CD8-positive, alpha-beta T cell (primary cell): ENCODE measurements at places on chromosomes 5 and 9.

- no peak for DNase-seq
Measured at GRCh38 chr5:33657804-33658440, 217.2 kb downstream of the TARS1 start.

DNA sequence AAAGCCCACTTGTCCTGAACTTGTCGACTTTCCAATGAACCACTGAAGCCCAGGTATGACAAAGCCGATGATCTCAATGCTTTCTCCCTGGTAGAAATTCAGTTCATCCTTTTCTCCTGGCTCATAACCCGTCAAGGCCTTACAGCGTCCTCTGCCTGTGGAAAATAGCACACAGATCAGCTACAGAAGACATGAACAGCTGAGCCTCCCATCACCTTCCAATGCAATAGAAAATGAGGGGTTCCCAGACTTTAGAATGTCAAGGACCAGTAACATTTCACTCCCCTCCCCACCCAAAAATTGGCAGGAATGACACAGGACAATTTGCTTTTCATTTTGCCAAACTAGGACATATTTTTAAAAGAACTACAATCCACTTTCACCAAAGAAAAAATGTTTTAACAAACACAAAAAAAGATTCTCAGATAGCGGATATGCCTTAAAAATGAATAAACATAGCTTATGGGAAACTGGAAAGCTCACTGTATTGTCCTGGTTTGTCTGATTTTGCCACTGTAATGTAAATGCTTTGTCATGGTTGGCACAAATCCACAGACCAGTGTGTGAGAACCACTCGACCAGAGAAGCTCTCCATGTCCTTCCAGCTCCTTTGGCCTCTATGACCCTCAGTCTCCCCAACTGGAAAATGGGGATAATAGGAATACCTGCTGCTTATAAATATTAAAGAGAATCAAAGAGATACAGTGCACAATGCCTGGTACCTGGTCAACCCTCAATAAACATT, 24.4 kb downstream of the SH3TC2 start:
- no peak for DNase-seq

GRCh38 chr5:95782181-95782580, 40.3 kb downstream of the GLRX start:
- DNase-seq, result no peak

DNA sequence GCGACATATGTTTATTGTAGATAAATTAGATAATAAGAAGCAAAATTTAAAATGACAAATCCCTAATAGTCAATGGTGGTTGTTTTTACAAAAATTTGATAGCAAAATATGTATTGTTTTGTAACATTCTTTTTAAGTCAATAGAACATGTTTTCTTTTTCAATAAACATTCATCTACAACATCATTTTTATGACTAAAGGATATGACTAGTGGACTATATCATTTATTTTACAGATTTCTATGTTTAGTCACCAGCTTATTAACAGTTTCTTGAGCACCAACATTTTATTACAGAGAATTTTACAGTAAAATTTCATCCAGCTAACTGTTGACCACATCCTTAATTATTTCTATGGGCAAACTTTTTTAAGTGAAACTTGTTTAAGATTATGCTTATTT, 114.7 kb upstream of the IL7R start:
- DNase-seq, result no peak

- DNase-seq, result no peak
Measured at GRCh38 chr9:121388140-121388905, 18.3 kb upstream of the STOM start.

DNA sequence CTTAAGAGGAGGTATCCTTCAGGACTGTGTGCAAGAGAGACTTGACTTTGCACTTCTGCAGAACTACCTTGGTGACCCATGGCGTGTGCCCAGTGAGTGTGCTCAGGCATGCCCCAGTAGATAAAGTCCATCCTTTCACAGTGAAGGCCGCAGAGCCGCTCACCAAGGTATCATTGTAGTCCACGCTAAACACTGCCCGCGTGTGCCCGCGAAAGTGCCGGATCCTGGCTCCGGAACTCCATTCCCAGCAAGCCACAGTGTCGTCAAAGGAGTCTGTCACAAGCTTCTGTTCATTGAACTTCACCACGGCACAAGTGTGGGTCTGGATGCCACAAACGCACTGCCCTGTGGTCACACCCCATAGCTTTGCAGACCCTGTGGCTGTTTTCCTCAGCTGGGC, 3.3 kb upstream of the GRM6 start:
- DNase-seq, result peak; percentile 21

DNA sequence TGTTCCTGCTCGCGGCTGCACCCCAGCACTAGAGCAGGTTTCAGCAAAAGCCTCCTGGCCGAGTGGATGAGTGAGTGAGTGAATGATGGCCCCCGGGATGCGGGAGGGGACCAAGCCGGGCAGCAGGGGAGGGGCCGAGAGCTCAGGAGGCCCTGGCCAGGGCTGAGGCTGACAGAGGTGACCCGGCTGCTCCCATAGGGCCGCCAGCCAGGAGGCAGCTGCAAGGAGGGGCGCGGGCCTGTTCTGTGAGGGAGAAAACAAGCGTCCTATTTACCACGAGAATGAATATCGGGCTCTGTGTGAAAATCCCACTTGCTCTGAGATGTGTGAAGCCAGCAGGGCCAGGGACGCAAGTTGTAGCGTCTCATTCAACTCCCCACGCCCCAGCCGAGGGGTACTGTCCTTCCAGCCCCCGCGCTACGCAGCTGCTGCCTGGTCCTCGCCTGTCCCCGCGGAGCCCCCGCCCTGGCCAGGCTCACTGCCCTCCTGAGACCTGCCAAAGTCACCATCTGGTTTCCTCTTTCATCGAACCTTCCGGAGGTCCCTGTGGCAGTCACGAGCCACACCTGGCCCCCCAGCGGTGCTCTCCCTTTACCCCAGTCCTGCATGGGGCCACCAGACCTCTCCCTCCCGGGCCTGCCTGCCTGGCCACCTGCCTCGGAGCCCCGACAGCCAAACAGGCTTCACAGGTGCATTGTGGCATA, 38.8 kb downstream of the RASGEF1C start:
- no peak for DNase-seq

DNA sequence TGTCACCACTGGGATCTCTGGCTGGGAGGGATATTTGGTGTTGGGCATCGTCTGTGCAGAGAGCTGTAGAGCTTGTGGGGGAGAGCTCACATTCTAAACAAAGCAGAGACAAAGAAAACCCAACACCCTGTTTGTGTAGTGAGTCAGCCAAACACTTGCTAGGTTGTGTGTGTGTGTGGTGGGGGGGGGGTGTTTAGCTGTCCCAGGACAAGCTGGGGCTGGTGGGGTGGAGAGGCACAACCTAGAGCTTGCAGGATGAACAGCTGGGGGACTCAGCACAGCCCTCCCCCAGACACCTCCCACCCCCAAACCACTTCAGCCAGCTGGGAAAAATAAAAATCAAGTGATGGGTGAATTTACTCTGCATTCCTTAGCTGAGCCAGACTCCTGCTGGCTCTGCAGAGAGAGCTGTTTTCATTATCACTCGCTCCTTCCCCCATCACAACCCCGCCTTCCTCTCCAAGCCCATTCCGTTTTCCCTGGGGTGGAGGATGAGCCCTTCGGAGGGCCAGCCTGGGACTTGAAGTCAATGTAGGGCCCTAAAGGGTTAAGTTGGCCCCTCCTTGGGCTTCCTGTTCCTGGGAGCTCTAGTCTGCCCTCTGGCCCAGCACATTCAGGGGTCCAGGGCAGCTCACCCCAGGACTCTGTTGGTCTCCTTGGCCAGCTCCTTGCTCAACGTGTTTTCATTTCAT, 2.6 kb downstream of the OLFML2A start:
- no peak for DNase-seq
